Renal pelvis (tissue), 12 donors: ENCODE measurements at places on chromosomes 2 and 18. TPM values are rescaled to one million over a fixed set of nuclear protein-coding genes. Genes with fewer than 3 reads are reported as not detected.

DNA sequence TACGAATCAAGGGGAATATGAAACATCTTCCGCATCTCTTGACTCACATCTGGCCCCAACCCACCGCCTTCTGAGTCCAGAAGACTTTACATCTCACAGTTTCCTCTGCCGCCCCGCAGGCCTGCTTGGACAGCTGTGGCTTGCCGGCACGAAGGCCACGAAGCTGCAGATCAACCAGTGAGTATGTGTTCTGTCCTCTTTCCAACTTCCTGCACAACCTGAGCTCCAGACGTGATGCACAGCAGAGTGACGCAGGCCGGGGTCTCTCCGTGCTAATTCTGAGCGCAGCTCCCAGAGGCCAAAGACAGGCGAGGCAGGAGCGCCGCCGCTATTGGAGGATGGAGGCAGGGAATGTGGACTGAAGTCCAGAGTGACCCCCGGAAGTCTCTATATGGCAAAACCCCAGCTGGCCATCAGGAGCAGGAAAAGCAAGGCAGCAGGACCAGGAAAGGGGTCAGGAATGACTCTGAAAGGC lies 93.5 kb downstream of the ZCCHC2 start:
- no peak for DNase-seq

- no peak for DNase-seq
Measured at GRCh38 chr2:127085317-127085681, 21.7 kb downstream of the BIN1 start.

Gene KCNIP3
- 23.4 TPM for polyA plus RNA-seq

- DNase-seq, result no peak
Measured at GRCh38 chr2:162065767-162066166, 8.2 kb downstream of the DPP4 start.

DNA sequence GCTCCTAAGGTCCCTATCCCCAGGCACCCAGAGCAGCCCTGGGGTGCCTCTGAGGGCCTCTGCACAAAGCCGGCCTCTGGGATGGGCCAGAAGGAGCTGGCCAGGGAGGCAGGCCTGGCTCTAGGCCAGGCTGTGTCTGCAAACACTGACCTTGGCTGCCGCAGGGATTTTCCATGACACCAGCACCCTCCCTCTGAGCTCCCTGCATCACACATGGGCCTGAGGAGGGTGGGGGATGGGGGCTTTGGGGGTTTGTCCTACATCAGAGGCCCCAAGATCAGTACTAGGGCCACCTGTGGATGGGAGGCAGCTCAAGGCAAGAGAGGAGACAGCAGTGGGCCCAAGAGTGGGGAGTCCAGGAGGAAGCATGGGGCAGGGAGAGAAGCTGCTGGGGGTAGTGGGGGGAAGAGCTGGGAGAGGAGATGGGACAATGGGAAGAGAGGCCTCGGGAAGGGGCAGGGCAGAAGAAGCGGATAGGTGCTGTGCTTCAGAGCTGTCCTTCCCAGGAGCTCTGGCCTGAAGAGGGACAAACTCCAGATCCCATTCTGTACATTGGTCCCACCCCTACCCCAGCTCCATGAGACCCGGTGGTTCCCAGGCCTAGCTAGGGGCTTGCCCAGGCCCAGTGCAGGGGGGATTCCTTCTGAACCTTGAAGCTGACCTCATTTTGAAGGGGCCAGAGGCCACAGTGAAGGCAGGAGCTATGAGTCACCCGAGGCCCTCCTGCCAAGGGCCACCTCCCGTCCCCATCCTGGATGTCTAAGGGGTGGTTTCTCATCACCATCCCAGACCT lies 28.0 kb downstream of the KCNK3 start:
- DNase-seq, result no peak

GRCh38 chr2:12005886-12006681 lies 259.7 kb downstream of the LPIN1 start:
- no peak for DNase-seq

Gene ST8SIA3
- polyA plus RNA-seq, result 0.09 TPM

DNA sequence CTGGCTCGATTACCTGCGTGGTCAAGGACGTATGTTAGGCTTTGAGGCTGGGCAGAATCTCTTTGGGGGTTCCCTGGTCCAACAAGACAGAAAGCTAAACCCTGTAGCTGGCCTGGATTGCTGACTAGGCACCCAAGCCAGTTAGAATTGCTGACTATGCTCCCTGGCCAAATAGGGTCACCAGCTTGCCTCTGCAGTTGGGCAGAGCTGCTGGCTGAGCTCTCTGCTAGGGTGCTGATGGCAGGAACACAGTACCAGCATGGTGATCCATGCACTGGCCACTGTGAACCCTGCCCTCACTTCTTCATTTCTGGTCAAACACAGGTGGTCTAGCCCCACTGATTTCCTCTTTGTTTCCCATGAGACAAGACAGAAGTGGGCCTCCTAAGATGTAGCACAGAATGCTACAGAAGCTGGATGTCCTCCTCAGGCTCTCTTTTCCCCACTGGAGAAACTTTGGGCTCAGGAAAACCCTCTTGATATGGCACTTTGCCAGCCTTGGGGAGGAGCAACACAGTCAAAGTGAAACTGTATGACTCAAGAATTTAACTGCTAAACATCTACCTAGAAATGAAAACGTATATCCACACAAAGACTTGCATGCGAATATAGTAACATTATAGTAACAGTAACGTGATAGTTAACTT lies 20.8 kb downstream of the SP140L start:
- DNase-seq, result no peak

Gene ANKRD36
- 28.2 TPM for polyA plus RNA-seq

GRCh38 chr2:221502270-221503010 lies 69.7 kb downstream of the EPHA4 start:
- peak; percentile 75 for DNase-seq

DNA sequence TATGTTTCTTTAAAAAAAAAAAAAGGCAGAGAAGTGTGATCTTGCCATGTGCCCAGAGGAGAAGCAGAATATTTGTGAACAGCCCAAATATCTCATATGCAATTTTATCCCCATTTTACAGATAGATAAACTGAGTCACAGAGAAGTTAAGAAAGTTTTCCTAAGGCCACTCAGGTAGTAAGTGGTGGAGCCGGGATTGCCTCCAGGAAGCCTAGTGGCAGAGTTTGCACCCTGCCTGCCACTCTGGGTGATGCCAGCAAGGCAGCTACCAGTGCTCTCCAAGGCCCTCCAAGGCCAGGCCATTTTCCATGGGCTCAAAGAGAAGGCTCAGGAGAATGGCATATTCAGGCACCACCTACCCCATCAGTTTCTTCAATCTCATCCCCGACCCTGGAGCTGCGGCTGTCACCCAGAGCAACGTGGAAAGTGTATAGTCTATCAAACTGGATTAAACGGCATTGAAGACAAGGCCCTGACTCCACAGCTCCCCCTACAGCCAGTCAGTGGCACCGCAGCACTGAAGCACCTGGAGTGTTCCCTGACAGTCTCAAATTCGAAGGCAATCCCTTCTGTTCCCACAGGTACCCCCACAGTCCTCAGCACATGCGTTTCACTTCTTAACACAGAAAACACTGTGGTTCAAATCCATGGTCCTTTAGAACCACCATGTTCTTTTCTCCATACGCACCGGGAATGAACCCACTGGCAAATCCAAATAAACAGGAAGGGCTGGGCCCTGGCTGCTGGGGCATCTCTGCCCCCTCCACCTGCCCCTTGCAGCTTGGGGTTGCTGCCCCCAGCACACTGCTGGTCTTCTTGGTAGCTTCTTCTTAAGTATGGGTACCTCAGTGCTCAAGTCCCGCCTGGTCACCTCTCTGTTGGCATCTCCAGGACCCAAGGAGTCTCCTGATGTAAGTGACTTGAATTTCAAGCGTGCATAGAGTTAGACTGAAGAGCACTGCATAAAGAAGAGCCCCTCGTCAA lies 175.3 kb downstream of the INHBB start:
- DNase-seq, result no peak

Gene TRIM54
- polyA plus RNA-seq, result 8.2 TPM

DNA sequence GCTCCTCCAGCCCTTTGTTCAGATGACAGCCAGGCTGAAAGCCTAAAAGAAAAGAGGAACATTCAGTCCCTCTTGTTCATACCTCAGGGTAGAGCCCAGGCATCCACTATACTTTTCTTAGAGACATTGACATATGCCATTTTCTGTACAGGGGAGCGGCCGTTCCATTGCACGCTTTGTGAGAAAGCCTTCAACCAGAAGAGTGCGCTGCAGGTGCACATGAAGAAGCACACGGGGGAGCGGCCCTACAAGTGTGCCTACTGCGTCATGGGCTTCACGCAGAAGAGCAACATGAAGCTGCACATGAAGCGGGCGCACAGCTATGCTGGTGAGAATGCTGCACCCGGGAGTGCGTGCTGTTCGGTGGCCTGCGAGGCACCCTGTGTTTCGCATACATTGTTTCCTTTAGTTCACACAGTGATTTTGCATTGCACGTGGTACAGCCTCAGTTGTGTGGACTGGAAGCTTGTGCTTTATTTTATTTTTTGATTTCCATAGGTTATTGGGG lies 138.2 kb downstream of the ZNF236 start:
- no peak for DNase-seq

Gene SH3RF3
- 5.6 TPM for polyA plus RNA-seq

DNA sequence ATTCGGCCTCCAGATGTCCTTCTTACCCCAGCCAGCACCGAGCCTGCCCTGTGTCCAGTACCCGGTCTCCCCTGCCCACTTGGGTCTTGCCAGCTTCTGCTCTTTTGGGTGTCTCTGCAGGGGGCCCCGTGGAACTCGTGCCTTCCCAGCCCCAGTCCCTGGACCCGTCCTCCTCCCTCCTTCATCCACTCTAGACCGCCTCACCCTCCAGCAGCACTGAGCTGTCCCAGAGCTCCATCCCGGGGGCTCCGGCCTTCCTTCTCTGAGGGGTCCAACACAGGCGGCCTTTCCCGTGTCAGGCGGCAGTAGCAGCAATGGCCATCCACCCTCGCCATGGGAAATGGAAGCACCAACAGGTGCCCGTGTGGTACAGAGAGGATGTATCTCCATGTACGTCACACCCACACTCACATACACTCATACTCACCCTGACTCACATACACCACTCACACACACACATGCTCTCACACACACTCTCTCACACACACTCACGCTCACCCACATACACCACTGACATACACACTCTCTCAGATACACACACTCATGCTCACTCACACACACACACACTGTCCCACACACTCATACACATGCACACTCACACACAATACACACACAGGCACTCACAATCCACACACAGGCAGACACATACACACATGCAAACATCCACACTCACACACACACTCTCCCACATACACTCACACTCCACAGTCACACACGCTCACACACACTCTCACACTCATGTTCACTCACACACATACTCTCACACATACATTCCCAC lies 827.5 kb upstream of the SALL3 start:
- no peak for DNase-seq

DNA sequence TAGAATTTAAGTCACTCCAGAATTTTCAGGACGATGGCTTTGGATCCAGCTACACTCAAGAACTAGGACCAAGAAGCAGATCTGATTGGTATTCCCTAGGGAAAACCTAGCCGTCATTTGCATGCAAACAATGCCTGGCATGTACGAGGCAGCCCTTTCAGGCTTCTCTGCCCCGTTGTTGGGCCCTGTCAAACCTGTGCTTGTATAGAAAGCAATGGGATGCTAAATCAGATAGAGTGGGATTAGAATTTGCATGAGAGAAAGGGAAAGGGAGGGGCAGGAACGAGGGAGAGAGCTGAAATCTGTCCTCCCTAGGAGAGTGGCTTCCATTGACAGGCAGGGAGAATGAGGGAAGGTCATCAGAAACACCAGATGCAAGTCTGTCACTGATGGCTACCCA lies 28.6 kb downstream of the ARID5A start:
- DNase-seq, result no peak

DNA sequence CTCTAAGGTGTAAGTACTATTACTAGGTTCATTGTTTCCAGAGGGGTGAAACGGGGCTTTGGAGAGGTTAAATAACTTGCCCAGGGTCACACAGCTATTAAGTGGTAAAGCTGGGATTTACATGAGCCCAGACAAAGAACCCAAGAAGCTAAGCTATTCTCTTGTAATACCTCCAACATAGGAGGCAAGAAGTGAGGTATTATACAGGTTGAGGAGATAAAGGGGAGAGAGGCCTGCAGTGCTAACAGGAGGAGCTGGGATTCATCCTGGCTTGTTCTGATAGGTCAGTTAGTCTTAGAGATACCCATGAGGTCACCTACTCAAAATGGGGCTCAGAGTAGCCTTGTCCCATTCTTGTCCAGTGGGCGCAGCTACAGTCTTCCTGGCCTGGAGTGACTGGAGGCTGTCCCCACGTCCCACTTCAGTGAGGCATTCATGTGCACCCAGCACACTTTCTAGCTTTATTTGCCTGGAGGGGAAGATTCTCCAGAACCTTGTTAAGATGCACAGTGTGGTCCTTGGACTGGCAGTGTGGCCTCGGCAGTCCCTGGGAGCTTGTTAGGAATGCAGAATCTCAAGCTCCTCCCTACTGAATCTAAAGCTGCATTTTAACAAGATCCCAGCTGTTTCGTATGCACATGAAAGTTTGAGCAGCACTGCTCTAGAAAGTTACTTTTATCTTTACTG lies 63.5 kb downstream of the MEIS1 start:
- no peak for DNase-seq

DNA sequence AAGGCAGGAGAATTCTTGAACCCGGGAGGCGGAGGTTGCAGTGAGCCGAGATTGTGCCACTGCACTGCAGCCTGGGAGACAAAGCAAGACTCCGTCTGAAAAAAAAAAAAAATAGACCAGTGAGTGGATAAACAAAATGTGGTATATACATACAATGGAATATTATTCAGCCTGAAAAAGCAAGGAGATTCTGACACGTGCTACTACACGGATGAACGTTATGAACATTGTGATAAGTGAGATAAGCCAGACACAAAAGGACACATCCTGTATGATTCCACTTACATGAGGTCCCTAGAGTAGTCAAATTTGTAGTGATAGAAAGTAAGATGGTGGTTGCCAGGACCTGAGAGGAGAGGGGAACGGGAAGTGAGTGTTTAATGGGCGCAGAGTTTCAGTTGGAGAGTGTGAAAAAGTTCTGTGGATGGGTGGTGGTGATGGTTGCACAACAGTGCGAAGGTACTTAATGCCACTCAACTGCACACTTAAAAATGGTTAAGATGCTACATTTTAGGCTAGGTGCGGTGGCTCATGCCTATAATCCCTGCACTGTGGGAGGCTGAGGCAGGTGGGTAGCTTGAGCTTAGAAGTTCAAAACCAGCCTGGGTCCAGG lies 38.3 kb downstream of the NIFK start:
- no peak for DNase-seq

- no peak for DNase-seq
Measured at GRCh38 chr2:219293736-219294231, 14.6 kb downstream of the DNAJB2 start.

Gene DTNA
- 19.5 TPM for polyA plus RNA-seq

Gene HMSD
- 1.4 TPM for polyA plus RNA-seq

Gene ACTR2
- 156 TPM for polyA plus RNA-seq

GRCh38 chr2:218125095-218125494 lies 733 bp upstream of the CXCR2 start:
- DNase-seq, result no peak

- DNase-seq, result no peak
Measured at GRCh38 chr18:57436191-57436964, 1.2 kb downstream of the ONECUT2 start.

GRCh38 chr18:35502052-35502451 lies 4.3 kb upstream of the INO80C start:
- DNase-seq, result no peak

DNA sequence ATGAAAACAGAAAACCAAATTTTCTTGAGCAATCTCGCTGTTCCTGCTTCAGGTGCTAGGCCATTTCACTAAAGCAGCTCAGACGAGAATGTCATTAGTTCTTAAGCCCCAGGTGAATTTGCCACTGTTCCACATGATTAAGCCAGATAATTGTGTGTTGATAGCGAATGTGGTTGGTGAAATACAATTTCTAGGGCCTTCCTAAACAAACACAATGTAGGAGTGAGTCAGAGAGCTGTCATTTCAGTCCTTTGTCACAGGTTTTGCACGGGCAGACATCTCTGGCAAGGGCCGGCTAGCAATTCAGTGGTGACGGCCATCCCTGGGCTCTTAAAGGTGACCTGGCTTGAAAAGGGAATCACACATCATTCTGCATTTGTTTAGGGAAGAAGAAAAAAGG lies 170.7 kb downstream of the TMEM182 start:
- DNase-seq, result no peak
